ENCODE measurements at places on chromosomes 3 and 15.

- no peak for DNase-seq
Measured at GRCh38 chr3:131549340-131549739, 46.6 kb upstream of the MRPL3 start.

DNA sequence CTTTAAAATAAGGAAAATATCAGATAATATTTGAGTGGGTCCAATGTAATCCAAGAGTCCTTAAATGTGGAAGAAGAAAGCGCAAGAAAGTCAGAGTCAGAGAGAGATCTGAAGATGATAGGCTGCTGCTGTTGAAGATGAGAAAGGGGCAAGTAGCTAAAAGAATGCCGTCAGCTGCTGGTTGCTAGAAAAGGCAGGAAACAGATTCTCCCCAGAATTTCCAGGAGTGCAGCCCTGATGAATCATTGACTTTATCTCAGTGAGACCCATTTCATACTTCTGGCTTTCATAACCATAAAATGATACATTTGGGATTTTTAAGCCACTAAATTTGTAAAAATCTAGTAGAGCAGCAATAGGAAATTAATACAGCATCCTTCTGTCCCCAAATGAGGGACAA is 7.5 kb upstream of the CHMP2B start:
- DNase-seq = no peak

DNA sequence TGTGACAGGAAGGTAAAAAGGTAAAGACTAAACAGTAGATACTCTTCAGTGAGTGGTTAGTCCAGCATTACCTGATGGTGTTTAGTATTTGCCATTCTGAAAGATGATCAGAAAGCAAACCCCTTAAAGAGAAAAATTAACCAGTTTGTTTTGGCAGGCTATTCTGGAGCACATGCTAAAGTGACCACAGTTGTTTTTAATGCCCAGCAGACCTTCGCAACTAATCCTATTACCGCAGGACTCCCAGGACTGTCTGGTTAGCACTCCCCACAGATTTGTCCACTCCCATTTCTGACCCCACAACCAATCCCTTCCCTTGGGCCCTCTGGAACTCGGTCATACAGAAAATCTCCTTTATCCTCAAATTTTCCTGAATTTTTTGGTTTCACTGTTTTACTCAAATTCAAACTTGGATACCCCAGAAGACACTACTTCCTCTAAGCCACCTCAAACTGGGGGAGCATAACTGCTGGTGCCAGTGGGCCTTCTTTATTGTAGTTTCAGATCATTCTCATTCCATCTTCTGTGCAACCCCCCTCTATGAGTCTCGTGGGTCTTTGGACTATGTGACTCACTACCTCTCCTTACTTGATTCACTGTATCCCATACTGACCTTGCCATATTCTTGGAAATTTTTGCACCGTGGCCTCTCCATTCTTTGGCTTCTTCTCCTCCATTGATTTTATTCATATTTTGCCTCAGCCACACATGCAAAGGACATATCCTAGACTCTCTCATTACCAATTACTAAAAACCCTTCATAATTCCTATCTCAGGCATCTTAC is 104.4 kb downstream of the RBMS3 start:
- no peak for DNase-seq

- peak; percentile 67 for DNase-seq
Measured at GRCh38 chr3:16849229-16849628, 35.5 kb upstream of the PLCL2 start.

GRCh38 chr15:75732809-75733451 is 20.3 kb upstream of the CSPG4 start:
- peak; percentile 60 for DNase-seq

DNA sequence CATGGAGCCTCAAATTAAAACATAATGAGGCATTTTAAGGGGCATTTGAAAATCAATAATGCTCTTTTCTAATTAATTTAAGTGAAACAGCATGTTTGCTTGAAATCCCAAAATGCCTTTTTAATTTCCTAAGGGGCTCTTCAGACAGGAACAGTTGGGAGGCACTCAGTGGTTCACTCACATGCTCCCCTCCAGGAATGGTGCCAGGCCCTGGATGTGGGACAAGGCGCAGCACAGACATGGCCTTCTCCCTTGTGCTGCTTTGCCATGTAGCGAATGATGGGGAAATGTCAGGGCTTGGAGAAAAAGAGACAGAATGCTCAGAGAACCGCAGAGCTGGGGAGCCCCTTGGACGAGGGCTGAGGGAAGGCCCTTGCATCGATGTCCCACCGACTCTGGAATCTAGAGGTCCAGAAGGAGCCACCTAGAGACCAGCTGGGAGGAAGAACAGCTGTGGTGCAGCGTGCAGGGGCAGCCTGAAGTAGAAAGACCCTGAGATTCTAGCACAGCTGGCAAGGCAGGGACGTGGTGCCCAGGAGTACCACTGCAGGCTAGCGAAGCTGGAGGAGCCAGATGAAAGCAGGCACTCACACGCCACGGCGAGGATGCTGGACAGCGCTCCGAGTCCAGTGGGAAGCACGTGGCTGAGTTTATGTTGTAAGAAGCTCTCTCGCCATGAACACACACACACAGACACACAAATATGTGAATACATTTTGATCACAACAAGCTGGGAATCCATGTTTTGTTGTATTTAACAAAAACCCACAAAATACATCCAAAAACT is 27.0 kb downstream of the NSMCE3 start:
- DNase-seq = no peak

DNA sequence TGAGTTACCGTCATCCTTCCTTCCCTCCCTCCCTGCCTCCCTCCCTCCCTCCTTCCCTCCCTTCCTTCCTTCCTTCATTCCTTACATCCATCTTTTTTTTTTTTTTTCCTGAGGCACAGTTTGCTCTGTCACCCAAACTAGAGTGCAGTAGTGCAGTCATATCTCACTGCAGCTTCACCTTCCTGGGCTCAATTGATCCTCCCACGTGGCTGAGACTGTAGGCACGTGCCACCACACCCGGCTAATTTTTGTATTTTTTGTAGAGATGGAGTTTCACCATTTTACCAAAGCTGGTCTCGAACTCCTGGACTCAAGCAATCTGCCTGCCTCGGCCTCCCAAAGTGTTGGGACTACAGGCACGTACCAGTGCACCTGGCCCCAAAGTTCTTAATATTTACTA is 25.8 kb downstream of the USP3 start:
- DNase-seq = no peak

- no peak for DNase-seq
Measured at GRCh38 chr3:157027861-157028745, 131.8 kb downstream of the CCNL1 start.

DNA sequence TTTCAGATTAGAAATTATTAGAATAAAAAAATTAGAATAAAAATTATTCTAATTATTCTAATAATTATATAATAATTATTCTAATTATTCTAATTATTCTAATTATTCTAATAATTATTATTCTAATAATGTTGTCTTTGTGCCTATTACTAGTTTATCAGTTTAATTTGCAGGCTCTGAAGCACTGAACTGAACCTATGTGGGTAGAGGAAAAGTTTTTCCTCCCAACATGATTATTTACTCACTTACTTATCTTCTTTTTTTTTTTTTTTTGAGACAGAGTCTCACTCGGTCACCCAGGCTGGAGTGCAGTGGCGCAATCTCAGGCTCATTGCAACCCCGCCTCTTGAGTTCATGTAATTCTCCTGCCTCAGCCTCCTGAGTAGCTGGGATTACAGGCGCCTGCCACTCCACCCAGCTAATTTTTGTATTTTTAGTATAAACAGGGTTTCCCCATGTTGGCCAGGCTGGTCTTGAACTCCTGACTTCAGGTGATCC is 39.7 kb upstream of the C15orf39 start:
- DNase-seq = peak; percentile 78

- DNase-seq = no peak
Measured at GRCh38 chr15:89802231-89802928, 12.3 kb downstream of the ANPEP start.
